ENCODE measurements at places on chromosomes 1 and 21.

GRCh38 chr1:14010476-14010875 is 310.5 kb downstream of the PRDM2 start:
- ATAC-seq: no peak

GRCh38 chr1:37475380-37476086 is 1.2 kb downstream of the ZC3H12A start:
- no peak for ATAC-seq

- peak; percentile 59 for ATAC-seq
These were observed 56.7 kb downstream of the PRDM2 start for GRCh38 chr1:13756557-13757315.

GRCh38 chr1:227897704-227898438 is 49.9 kb downstream of the WNT9A start:
- ATAC-seq: no peak

- peak; percentile 23 for ATAC-seq
These were observed 66.0 kb upstream of the CR1L start for GRCh38 chr1:207578796-207579435.

DNA sequence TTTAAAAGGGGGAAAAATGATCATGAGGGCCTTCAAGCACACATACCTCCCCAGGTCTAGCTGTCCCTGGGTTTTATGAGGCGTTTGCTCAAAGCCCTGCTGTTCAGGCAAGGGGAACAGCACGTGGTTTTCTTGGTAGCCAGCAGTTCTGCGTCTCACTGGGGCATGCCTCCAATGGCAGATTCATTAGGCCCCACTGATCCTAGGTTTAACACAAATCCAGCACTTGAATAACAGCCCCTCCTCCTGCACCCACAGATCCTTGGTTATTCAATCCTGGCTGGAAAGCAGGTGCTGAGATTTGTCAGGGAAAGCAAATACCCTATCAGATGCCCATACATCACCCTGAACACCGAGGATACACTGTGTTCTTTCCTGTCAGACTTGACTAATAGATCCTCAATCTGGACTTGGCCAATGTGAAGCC is 106.4 kb downstream of the ZC3H11B start:
- ATAC-seq: no peak

- peak; percentile 62 for ATAC-seq
These were observed 18.2 kb downstream of the DNAJC11 start for GRCh38 chr1:6683434-6683833.

DNA sequence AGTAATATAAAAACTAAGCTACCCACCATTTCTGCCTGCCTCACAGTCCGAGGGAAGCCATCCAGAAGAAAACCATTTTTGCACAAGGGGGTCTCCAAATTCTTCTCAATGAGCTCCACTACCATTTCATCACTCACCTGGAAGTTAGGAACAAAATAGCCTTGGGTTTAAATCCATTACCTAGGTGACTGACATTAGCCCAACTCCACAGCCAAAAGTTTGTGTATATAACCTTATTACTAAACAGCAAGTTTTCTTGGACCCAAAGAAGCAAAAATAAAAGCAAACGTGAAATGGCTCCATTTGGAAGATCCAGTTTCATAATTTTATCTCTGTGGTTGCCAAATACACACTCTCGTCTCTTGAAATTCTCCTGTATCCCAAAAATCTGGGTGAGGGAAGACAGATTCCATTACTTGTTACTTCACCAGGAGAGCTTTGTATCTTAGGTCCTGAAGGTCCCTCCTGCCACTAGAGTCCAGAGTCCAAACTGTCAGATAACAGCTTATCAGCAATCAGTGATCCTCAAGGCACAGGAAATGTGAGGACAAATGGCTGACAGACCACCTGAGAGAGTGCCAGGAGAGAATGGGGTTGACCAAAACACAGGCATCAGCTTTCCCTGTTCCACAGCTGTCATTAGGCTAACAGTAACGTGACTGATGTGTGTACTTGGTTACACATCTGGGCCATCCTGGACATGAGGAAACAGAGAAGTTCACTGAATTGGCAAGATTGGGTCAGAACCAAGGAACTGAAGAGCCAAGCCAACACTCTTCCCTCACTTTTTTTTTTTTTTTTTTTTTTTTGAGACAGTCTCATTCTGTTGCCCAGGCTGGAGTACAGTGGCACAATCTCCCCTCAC is 14.9 kb downstream of the AK2 start:
- ATAC-seq: no peak

DNA sequence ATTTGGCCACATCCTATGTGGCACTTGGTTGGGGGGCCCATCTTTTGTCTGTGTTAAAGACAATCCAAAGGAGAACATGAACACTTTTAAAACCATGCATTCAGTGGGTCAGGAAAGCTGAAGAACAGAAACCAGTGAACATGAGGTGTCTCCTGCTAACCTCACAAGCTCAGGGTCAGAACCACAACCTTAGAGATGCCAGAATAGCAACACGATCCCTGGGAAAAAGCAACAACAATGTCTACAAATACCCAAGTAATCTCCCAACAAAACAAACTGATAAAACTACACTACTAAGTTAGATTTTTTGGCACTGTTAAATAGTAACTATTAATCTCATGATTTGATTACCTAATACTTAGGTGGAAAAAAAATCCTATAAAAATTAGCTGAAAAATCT is 34.1 kb upstream of the GNG4 start:
- no peak for ATAC-seq

- no peak for ATAC-seq
These were observed 45.0 kb downstream of the KCNJ6 start for GRCh38 chr21:37871121-37871862.

DNA sequence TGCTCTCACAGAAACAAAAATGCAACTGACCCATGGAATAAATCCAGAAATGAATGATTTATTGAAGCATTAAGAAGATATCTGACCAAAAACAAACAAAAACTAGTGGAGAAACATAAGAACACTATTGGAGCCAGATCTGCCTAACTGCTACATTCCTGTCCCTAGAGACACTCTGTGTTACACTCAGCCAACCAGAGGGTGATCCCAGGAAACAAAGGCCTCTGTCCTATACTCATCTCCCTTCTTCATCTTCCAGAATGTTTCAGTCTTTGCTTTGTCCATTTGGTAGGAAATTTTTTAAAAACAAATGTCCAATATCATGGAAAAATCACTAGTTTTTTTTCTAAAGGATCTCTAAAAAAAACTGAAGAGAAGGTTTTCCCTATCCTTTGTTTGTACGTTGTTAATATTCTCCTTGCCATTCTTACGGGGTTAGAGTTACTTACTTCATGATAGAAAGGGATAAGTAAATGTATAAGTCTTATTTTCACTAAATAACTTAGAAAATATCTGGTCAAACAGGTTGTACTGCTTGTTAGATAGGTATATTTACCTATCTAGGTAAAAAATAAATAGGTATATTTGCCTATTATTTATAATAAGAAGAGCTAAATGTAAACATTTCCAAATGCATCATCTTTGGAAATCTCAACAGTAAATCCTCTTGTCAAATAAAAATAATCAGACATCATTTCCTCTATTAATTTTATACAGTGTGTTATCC is 59.1 kb downstream of the NME7 start:
- no peak for ATAC-seq

GRCh38 chr1:8370046-8370881 is 52.4 kb downstream of the SLC45A1 start:
- no peak for ATAC-seq

DNA sequence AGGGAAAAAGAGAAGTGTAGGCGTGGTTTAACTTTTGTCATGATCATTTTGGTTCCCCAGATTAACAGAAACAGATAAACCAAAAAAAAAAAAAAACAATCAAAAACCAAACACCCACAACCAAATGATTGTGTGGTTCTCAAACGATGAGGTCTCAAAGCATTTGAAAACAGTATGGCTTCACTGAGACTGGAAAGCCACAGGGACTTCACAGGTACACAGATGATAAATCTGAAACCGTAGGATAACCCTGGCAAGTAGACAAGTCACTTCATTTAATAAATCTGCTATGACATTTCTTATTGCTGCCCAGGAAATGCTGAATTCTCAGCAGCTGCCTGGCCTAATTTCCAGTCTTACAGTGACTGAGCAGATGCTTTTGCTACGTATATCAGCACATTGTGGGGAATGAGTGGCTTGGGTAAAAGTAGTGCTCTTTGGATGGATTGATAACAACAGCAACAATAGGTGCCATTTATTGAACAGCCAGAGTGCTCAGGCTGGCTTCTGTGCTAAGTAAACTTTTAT is 6.1 kb downstream of the ST6GALNAC3 start:
- ATAC-seq: peak; percentile 52

DNA sequence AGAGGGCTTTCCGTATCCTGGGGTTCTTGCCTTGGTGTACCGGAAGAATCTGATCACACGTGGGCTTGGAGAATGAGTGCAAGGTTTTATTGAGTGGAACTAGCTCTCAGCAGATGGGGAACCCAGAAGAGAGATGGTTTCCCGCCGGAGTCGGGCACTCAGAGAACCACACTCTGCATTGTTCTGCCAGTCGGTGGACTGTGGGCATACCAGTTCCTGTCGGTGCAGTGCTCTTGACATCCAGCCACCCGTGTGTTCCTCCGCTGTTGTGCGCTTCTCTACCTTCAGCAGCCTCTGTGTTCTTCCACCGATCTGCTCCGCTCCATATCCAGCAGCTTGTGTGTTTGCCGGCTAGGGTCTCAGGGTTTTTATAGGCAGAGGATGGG is 10.8 kb upstream of the PPIE start:
- no peak for ATAC-seq

- no peak for ATAC-seq
These were observed 73.4 kb downstream of the NTMT2 start for GRCh38 chr1:170219163-170219562.

- no peak for ATAC-seq
These were observed 6.7 kb upstream of the IRF2BP2 start for GRCh38 chr1:234616644-234617043.

DNA sequence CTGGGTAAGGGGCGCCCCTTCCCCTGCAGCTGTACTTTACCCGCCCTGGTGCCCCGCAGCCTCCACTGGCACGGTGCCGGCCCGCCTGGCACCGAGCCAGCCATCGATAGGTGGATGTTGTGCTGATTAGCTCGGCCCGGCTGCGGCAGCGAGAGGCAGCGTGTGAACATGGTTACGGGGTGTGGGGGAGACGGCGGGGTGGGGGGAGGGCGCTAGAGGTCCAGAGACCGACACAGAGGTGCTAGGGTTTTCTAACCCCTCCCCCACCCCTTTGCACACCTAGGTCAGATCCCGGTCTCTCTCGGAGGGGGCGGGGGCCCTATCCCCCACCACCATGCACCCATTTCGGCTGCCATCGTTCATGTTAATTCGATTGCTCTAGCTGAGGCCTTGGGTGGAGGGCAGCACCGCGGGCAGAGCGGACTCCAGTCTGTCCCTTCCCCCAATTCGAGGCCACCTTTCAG is 6.7 kb downstream of the EFNA4 start:
- no peak for ATAC-seq

- no peak for ATAC-seq
These were observed 114.5 kb upstream of the TMPRSS15 start for GRCh38 chr21:18518054-18518481.

All from activated T-helper 17 cell treated with anti-CD3 and anti-CD28 coated beads, Interleukin-2, amount 50 U/mL, for 72 hours (primary cell).